SW 1271 (cell line): ENCODE measurements at places on chromosomes 5 and 9.

DNA sequence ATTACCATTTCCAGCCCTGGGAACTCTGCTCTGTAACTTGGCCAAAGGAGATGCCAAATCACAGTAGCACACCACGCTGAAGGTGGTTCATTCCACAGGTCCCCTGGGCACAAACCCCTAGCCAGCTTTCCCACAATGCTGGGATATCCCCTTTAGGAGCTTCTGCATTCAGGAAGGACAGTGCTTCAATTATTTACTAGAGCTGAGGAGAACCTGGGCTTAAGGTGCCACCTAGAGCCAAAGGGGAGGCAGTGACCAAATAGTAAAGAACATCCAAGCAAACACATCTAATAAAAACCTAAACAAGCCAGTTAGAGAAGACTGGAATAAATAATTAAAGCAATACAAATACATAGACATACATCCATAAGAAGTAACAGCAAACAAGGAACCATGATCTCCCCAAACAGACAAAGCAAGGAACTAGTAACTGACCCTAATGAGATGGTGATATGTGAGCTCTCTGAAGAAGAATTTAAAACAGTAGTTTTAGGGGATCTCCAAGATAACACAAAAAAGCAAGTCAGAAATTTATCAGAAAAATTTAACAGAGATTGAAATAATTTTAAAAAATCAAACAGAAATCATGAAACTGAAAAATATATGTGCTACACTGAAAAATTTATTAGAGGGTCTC is 14.6 kb downstream of the KIF4B start:
- DNase-seq: peak; percentile 29

- peak; percentile 7 for DNase-seq
Measured at GRCh38 chr5:23352446-23352845, 155.0 kb upstream of the PRDM9 start.

GRCh38 chr5:65482296-65482735 is 596 bp upstream of the ADAMTS6 start:
- DNase-seq: no peak

DNA sequence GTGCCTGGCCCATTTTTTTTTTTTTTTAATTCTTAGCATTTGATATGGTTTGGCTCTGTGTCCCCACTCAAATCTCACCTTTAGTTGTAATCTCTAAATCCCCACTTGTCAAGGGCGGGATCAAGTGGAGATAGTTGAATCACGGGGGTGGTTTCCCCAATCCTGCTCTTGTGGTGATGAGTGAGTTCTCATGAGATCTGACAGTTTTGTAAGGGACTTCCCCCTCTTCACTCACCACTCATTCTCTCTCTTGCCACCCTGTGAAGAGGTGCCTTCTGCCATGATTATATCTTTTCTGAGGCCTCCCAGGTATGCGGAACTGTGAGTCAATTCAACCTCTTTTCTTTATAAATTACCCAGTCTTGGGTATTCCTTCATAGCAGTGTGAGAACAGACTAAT is 27.2 kb downstream of the NDUFAF2 start:
- no peak for DNase-seq

DNA sequence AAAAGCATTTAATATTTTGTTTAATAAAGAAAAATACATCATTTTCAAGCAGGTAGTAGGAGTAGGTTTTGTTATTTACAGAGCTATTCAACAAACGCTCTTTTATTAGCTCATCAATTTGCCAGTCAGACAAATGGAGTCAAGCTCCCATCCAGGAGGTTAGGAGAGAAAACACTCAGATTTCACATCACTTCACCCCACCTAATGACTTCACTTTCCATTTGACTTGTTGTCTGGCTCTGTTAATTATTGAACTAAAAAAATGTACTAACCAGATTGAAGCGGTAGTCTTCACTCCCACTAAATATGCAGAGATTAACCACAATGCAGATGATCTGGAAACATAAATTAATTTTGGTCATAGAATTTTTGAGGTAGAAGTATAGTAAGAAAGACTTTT is 193.6 kb upstream of the VCAN start:
- DNase-seq: no peak

DNA sequence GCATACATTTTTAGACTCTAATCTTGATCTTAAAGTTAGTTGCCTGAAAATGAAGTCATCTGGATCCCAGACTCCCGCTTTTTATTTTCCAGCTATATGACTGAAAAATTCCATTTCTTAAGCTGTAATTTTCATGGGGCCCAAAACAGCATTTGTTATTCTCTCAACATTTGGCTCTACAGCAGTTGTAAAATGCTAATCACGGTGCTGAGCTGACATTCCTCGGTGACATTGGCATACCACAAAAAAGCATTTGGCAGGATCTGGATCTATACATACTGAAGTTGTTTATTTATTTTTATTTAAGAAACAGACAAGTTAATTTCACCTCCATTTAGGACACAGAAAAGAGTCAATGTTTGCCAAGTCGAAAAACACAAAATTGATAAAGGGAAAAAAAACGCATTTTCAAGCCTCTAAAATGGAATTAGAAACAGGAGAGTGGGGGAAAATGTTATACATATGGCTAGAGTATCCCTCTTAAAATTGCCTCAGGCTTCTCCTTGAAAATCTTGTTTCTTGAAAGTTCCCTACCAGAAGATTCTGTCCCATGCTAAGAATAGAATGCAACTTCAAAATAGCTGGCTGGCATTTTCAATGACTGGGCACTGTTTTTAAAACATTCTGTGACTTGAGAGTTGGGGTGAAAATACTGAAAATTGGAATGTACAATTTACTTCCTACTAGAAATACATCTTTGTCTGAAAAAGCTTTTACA is 207.5 kb upstream of the TBCA start:
- DNase-seq: no peak

DNA sequence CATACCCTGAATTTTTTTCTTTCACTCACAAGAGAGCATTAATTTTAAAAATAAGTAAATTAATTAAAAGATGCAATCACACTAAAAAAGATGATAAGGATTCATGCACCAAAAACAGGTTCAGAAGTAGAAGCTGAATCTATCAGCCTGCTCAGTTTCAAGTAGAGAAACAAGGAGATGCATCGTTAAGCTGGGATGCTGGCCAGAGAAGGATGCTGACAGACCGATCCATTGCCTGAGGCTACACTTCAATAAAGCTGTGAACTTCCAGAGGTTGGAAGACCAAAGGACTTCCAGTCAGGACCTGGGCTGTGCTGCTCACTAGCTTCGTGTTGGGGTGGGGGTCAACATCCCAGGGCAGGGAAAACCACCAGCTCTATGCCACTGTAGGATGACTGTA is 457.7 kb downstream of the EFNA5 start:
- DNase-seq: no peak

- no peak for DNase-seq
Measured at GRCh38 chr9:113678859-113679256, 197.3 kb upstream of the ZNF618 start.

GRCh38 chr5:81067406-81067805 is 107.2 kb downstream of the RASGRF2 start:
- no peak for DNase-seq
